ENCODE measurements at places on chromosomes 7 and 10.

DNA sequence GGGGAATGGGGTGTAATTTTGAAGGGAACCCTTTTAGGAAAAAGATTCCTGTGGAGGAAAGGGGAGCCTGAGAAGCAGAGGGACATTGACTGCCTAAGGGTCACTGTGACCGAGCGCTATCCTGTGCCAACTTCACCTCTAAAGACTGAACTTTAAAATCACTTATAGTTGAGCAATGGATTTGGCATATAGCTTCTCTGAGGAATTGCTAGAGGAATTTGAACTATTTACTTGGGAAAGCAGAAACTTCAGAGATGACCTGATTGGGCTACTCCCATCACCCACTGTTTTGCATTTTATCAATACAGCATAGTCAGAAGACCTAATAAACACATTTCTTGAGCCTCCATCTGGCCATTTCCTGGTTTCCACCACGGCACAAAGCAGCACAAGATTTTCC, 23.7 kb upstream of the WNT16 start:
- no peak for DNase-seq

DNA sequence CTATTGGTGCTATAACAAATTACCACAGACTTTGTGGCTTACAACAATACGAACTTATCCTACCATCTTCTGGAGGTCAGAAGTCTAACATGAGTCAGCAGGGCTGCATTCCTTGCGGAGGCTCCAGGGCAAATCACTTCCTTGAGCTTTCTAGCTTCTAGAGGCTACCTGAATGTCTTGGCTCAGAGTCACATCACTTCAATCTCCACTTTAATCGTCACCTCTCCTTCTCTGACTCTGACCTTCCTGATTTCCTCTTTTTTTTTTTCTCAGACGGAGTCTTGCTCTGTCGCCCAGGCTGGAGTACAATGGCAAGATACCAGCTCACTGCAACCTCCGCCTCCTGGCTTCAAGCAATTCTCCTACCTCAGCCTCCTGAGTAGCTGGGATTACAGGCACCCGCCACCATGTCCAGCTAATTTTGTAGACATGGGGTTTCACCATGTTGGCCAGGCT, 44.6 kb upstream of the ANAPC16 start:
- DNase-seq = no peak

DNA sequence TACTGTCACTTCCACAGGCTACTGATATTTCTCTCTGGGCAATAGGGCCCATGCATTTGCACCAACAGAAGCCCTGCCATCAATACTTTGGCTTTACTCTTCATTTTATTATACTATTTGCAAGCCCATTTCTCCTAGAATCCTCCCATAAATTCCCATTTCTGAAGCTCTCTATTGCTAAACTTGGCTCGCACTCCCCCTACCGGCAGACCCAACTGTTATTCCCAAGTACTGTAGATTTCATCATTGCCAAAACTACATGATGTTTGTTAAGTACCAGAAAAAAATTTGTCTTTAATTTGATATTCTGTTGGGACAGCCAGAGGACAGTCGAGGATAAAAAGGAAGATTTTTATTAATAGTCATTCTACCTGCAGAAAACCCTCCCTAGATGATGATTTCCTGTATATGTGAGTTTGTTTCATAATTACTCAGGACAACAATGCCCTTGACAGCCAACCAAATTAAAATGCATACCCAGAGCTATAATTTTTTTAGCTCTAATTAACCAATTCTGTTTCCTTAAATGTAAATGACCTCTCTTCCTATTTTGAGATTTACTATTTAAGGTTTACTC, 298.6 kb downstream of the REEP3 start:
- no peak for DNase-seq

DNA sequence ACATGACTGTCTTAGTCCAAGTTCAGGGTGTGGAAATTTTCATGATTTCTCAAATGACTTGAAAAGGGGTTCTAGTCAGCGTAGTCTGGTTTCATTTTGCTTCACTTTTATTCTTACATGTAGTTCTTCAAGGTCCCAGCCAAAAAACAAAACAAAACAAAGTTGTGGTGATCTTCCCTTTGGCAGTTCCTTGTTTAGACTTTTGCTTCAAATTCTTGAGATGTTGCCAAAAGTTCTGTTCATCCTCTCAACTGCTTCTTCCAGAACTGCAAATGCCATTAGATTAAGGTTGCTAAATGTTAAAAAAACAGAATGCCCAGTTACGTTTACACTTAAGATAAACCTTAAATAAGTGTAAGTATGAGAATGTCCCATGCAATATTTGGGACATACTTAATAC, 370.8 kb upstream of the LRRTM3 start:
- DNase-seq = no peak

DNA sequence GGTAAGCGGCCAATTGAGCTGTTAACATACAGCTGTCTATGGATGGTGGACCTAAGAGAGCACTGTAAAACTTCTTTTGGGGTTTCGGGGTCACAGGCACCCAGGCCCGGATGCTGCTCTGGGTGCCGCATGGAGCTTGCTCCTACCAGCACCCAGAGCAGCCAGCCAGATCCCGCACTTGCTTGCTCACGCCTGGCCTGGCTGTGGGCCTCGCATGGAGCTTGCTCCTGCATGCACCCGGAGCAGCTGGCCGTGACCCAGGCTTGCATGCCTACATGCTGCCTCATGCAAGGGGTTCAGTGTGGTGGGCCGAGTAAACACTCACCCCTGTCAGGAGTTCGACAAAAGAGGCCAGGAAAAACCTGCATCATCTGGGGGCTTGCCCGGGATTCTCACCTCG, 896.9 kb downstream of the SORCS1 start:
- no peak for DNase-seq

GRCh38 chr10:51786684-51787035, 87.3 kb upstream of the CSTF2T start:
- no peak for DNase-seq

GRCh38 chr10:130340816-130341215, 204.6 kb downstream of the GLRX3 start:
- DNase-seq = no peak

DNA sequence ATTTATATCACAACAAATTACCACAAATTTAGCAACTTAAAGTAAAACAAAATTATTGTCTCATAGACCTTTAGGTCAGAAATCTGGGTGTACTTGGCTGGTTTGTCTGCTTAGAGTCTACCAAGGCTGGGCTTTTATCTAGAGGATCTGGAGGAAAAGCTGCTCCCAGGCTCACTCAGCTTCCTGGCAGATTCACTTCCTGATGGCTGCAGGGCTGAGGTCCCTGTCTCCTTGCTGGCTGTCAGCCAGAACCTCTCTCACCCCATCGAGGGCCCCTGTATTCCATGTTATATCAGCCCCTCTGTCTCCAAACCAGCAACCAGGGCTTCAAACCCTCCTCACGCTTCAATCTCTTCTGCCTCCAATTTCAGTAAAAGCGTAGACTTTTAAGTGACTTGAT, 734.9 kb downstream of the NRG3 start:
- DNase-seq = no peak

DNA sequence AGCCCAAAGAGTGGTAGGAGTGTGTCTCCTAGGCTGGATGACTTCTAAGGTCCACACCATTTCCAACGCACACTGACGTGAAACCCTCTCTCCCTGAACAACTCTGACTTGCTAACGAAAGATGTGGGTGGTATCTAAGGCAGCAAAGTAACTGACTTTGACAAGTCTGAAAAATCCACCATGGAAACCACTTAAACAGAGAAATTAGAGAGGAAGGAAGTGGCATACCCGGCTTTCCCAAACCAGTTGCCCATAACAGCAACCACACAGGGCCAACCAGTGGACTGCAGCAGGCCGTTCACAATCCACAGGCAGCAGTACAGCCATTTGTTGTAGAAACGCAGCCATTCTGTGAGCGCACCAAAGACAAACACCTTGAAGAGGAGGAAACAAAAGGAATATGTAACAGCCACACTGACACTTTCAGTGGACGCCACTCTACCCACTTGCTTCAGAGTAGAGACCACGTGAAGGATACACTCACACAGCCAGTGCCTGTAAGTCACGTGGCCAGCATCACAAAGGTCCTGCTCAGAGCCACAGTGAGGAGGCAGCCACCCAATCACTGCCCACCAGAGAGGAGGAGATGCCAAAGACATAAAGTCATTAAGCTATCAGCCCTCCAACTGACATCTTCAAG, 39.8 kb downstream of the SLC37A3 start:
- no peak for DNase-seq

- DNase-seq = no peak
Measured at GRCh38 chr7:92330835-92331438, 85.2 kb downstream of the ANKIB1 start.

GRCh38 chr10:22103701-22104470, 100.4 kb upstream of the DNAJC1 start:
- DNase-seq = no peak

GRCh38 chr7:101531726-101532357, 97.3 kb downstream of the MYL10 start:
- no peak for DNase-seq

DNA sequence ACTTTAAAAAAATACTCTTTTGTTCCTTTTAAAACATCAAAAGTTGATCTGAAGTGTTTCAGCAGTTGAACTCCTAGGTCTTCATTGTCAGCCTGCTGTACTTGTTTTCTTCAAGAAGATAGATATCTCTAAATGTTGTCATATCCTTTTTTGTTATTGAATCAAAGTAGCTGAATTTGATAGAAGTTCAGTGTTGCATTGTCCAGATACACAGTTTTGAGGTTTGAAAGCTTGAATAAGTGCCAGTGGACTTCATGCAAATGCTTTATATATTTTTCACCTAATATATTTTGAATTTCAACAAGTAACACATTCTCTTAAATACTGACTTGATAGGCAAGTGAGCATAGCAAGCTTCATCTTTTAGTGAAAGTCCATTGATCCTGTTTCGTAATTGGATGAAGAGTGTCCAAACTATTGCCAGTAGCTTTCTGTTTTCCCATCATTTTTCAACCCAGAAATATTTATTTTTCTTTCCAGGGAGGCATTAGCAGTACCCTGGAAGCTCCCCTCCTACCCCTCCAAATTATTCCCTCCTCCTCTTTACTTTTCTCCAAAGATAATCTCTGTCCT, 114.4 kb downstream of the TPST1 start:
- no peak for DNase-seq

DNA sequence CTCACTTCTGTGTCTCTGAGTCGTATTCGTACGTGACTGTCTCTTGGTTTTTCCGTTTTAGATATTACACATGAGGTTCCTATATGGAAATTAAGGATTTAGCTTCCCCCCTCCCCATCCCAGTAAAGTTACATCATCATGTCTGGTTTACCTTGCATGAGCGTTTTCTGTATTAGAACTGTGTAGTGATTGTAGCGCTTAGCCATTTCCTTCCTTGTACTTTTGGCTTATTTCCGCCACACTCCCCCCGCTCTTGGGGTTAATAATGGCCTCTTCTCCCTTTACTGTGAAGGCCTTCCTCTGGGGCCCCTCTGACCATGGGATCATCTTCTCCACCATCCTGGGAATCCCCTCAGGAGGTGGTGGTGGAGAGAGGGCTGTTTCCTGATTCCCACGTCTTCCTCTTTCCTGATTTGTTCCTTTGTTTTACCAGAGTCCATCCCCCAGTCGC, 27.2 kb upstream of the AP5Z1 start:
- DNase-seq = no peak

DNA sequence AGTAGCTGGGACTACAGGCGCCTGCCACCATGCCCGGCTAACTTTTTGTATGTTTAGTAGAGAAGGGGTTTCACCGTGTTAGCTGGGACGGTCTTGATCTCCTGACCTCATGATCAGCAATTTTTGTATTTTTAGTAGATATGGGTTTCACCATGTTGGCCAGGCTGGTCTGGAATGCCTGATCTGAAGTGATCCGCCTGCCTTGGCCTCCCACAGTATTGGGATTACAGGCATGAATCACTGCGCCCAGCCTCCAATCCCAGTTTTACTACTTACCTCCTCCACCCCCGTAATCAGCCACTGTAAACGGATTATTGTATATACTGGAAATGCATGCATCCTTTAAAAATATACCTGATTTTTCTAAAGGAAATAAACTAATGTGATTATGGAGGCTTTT, 35.1 kb upstream of the MTPN start:
- DNase-seq = no peak

GRCh38 chr10:86367152-86367951, 757 bp upstream of the GRID1 start:
- DNase-seq = no peak

- no peak for DNase-seq
Measured at GRCh38 chr7:95577137-95577536, 19.2 kb downstream of the PDK4 start.

GRCh38 chr10:90111671-90112070, 410.3 kb downstream of the KIF20B start:
- DNase-seq = no peak

GRCh38 chr10:121436630-121437341, 161.5 kb downstream of the FGFR2 start:
- DNase-seq = no peak

DNA sequence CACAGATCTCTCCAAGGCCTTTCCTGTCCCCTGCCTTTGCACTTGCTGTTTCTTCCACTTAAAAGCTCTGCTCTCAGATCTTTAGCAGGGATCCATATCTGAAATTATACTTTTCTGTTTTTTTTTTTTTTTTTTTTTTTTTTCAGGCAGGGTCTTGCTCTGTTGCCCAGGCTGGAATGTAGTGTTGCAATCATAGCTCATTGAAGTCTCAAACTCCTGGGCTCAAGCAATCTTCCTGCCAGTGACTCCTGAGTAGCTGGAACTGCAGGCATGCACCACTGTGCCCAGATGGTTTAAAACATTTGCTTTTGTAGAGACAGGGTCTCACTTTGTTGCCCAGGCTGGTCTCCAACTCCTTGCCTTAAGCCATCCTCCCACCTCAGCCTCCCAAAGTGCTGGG, 5.0 kb upstream of the TSPAN15 start:
- DNase-seq = no peak

- DNase-seq = no peak
Measured at GRCh38 chr7:139108266-139109187, 993 bp downstream of the ZC3HAV1 start.

GRCh38 chr10:94251568-94251967, 111.2 kb downstream of the NOC3L start:
- no peak for DNase-seq

- DNase-seq = no peak
Measured at GRCh38 chr10:102397222-102398171, 2.0 kb downstream of the NFKB2 start.

- DNase-seq = no peak
Measured at GRCh38 chr7:97430006-97430405, 301.9 kb upstream of the TAC1 start.

GRCh38 chr10:48759113-48759901, 74.6 kb downstream of the WDFY4 start:
- no peak for DNase-seq

DNA sequence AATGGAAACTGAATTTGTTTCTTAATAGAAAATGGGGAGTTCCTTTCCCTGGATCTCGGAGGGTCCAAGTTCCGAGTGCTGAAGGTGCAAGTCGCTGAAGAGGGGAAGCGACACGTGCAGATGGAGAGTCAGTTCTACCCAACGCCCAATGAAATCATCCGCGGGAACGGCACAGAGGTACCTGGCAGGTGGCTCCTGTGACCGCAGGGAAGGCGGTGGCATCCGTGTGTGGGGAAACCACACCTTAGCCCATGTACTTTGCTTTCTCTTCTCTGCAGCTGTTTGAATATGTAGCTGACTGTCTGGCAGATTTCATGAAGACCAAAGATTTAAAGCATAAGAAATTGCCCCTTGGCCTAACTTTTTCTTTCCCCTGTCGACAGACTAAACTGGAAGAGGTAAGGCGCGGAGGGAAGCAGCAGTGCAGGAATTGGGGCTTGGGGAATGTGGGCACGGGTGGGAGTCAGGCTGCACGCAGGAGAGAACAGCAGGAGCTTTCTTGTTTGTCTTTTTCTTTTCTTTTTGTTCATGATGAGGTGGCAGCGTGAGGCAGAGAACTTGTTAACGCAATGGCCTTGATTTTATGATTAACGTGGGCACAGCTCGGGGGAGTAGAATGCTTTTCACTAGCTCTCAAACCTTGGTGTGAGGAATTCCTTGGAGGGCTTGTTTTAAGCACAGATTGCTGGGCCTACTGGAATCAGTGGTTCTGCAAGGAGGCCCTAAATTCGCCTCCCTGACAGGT, 12.8 kb downstream of the HKDC1 start:
- DNase-seq = no peak

Data from esophagus squamous epithelium (tissue), 5 donors.